ENCODE measurements at places on chromosomes 12 and 14. TPM values are rescaled to one million over a fixed set of nuclear protein-coding genes. Genes with fewer than 3 reads are reported as not detected.

Gene SAMD15
- total RNA-seq, result 2.8 TPM

Gene DNAJC22
- total RNA-seq, result 0.97 TPM

Gene LGR5
- 0.33 TPM for total RNA-seq

Gene BHLHE41
- total RNA-seq, result 0.65 TPM

Gene FGF23
- total RNA-seq, result 4.1 TPM

Gene MAP3K9
- 9.6 TPM for total RNA-seq

Gene PTPRO
- total RNA-seq, result 29.7 TPM

Gene CD69
- total RNA-seq, result 2.2 TPM

Gene ESRRB
- 0.36 TPM for total RNA-seq

Gene RNU7-1
- not detected for total RNA-seq

Gene ANO2
- 0.73 TPM for total RNA-seq

Gene DAO
- 0.75 TPM for total RNA-seq

Gene AMDHD1
- 0.49 TPM for total RNA-seq

Gene HNF1A
- total RNA-seq, result not detected

Gene CCDC196
- total RNA-seq, result 0.37 TPM

Gene PRH2
- total RNA-seq, result not detected

Gene PTPRR
- not detected for total RNA-seq

Gene TAPBPL
- total RNA-seq, result 16.5 TPM

Gene PSMB11
- 0.63 TPM for total RNA-seq

Gene GDF11
- total RNA-seq, result 9.8 TPM

Gene BCAT1
- 125 TPM for total RNA-seq

Gene FAM234B
- total RNA-seq, result 25.7 TPM

Gene PPP1R1A
- total RNA-seq, result 13.8 TPM

Gene RD3L
- total RNA-seq, result not detected

Gene SERPINA6
- total RNA-seq, result 0.78 TPM

Gene SPIC
- 0.66 TPM for total RNA-seq

Gene SRRM4
- total RNA-seq, result 0.15 TPM

Gene RAPGEF3
- 21.8 TPM for total RNA-seq

Gene SMIM41
- not detected for total RNA-seq

Gene LRRC43
- total RNA-seq, result 0.63 TPM

Gene KLC1
- total RNA-seq, result 265 TPM

Gene DAZAP2
- 113 TPM for total RNA-seq

Gene A2M
- total RNA-seq, result 0.86 TPM

Gene GSC
- 0.30 TPM for total RNA-seq

Gene KRT7
- 4.3 TPM for total RNA-seq

Gene AKAP3
- 8.1 TPM for total RNA-seq

Gene PTPRQ
- total RNA-seq, result under 0.01 TPM

Gene SERPINA10
- total RNA-seq, result 1.3 TPM

Gene PEX5
- 39.9 TPM for total RNA-seq

Gene CPM
- 0.32 TPM for total RNA-seq

Gene TTC7B
- 25.2 TPM for total RNA-seq

Gene TMEM260
- total RNA-seq, result 21.2 TPM

Gene ADAMTS20
- 4.8 TPM for total RNA-seq

Gene OASL
- total RNA-seq, result 0.50 TPM

Gene FAM181A
- total RNA-seq, result 7.1 TPM

Gene RFLNA
- total RNA-seq, result 15.2 TPM

Gene ZBTB25
- 4.6 TPM for total RNA-seq

Gene ACYP1
- 30.3 TPM for total RNA-seq

Gene KSR2
- total RNA-seq, result 2.3 TPM

Gene ACOT4
- total RNA-seq, result 0.38 TPM

Gene NUAK1
- total RNA-seq, result 32.3 TPM

Gene POU6F1
- 2.7 TPM for total RNA-seq

Gene ULK1
- 25.7 TPM for total RNA-seq

Gene TPH2
- total RNA-seq, result 0.46 TPM
